Effector memory CD4-positive, alpha-beta T cell (primary cell): ENCODE measurements at places on chromosomes 13 and 19.
A peak's percentile ranks its signal among the peaks of the same experiment; 100 is the strongest.

DNA sequence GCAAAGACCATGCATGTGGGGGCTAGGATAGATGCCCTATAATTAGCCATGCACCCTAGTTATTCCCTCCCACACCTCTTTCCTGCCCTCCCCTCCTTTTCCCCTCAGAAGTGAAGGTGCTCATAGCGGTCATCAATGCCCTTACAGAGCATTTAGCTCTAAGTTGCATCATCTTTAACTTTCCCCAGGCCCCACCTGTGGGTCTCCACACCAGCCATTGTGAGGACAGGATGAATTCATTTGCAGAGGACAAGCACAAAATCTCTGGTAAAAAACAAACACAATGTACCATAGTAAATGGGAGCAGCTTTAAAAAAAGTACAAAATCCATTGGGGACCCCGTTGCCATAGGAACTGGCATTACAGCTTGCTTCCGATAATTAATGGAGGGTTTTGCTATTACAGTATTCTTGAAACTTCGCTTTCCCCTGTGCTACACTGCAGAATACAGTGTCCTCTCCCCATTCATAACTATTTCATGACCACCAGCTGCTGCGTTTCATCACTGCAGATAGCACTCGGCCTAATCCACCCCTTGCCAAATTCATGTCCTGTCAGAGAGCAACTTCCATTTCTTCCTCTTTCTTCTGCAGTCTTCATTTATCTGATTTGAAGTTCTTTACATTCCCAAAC is 110.5 kb downstream of the ZDHHC20 start:
- DNase-seq: no peak

- DNase-seq: no peak
These were observed 179.4 kb downstream of the FGF9 start for GRCh38 chr13:21850013-21851006.

- no peak for DNase-seq
These were observed 103.3 kb upstream of the MLNR start for GRCh38 chr13:49116873-49117272.

- DNase-seq: no peak
These were observed 156.9 kb downstream of the UGGT2 start for GRCh38 chr13:95896301-95896700.

GRCh38 chr13:43133792-43134191 is 110.4 kb downstream of the DNAJC15 start:
- no peak for DNase-seq

GRCh38 chr19:48968813-48969218 is 3.7 kb downstream of the FTL start:
- no peak for DNase-seq

GRCh38 chr19:49939721-49940481 is 10.6 kb upstream of the NUP62 start:
- DNase-seq: no peak

DNA sequence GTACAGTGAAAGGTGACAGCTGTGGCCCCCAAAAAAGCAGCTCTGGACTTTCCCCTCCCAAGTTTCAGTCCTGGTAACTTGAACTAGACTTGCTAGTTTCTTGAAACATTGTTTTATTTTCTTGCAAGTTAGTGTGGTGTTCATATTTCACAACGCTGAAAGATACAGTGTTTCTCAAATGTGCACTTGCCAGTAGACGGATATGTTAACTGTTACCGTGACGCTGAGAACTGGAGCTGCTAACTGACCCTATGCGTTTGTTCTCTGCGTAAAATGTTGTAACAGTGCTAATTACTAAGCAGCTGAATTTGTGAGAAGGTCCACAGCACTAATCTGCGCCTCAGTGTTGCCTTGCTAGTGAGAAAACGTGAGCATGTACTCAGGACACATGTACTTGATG is 79.6 kb downstream of the GGACT start:
- DNase-seq: no peak

GRCh38 chr19:53877361-53877766 is 4.6 kb upstream of the PRKCG start:
- DNase-seq: peak; percentile 44
